ENCODE measurements at places on chromosomes 2 and 18. TPM values are rescaled to one million over a fixed set of nuclear protein-coding genes. Genes with fewer than 3 reads are reported as not detected.

The PRSS56 gene
- not detected for total RNA-seq

The BOK gene
- 23.3 TPM for total RNA-seq

The FHOD3 gene
- total RNA-seq = 4.9 TPM

The TXNDC2 gene
- total RNA-seq = 0.64 TPM

The PPP3R1 gene
- 29.9 TPM for total RNA-seq

The PARD6G gene
- total RNA-seq = 5.9 TPM

The UGT1A5 gene
- not detected for total RNA-seq

The GNAL gene
- 1.8 TPM for total RNA-seq

The RBKS gene
- total RNA-seq = 1.4 TPM

The SLC23A3 gene
- 1.4 TPM for total RNA-seq

The CERKL gene
- not detected for total RNA-seq

The CPO gene
- not detected for total RNA-seq

The KRTCAP3 gene
- total RNA-seq = not detected

The UGT1A8 gene
- total RNA-seq = not detected

The C2orf78 gene
- not detected for total RNA-seq

The DOK6 gene
- total RNA-seq = 0.65 TPM

The PFN4 gene
- total RNA-seq = 0.39 TPM

The DAW1 gene
- total RNA-seq = 0.32 TPM

The DNPEP gene
- total RNA-seq = 48.9 TPM

The SRBD1 gene
- total RNA-seq = 9.1 TPM

The SKA1 gene
- 3.7 TPM for total RNA-seq

The ABCG8 gene
- total RNA-seq = not detected

The HDAC4 gene
- total RNA-seq = 14.1 TPM

The DHX57 gene
- total RNA-seq = 10.8 TPM

The RAB11FIP5 gene
- total RNA-seq = 29.0 TPM

The PLEKHH2 gene
- total RNA-seq = 5.2 TPM

The NAT8 gene
- not detected for total RNA-seq

The VAMP5 gene
- total RNA-seq = 63.6 TPM

The ARHGAP25 gene
- total RNA-seq = 1.4 TPM

The CENPA gene
- 7.7 TPM for total RNA-seq

The RBM45 gene
- total RNA-seq = 11.0 TPM

The CCDC141 gene
- not detected for total RNA-seq

The APCDD1 gene
- total RNA-seq = 20.5 TPM

The YWHAQ gene
- 358 TPM for total RNA-seq

The ZCCHC2 gene
- total RNA-seq = 5.7 TPM

The PSMD1 gene
- 86.0 TPM for total RNA-seq

The KLHL30 gene
- total RNA-seq = not detected

The FTCDNL1 gene
- total RNA-seq = not detected

The ARHGAP15 gene
- total RNA-seq = 1.4 TPM

The ACTG2 gene
- total RNA-seq = 3.5 TPM

The ACOXL gene
- not detected for total RNA-seq

The SCYGR2 gene
- not detected for total RNA-seq

The COLEC12 gene
- 4.0 TPM for total RNA-seq

The ATP6V1C2 gene
- total RNA-seq = not detected

The CTAGE1 gene
- total RNA-seq = not detected

The RAB6C gene
- total RNA-seq = not detected

The FAM228A gene
- total RNA-seq = 0.08 TPM

The COBLL1 gene
- 4.3 TPM for total RNA-seq

The FEV gene
- not detected for total RNA-seq

The UXS1 gene
- total RNA-seq = 61.7 TPM

The CDH2 gene
- 21.9 TPM for total RNA-seq

The EGR4 gene
- not detected for total RNA-seq

The NRP2 gene
- total RNA-seq = 35.7 TPM

The KCNJ3 gene
- total RNA-seq = not detected

The PRR30 gene
- not detected for total RNA-seq

The ASXL2 gene
- 10.7 TPM for total RNA-seq

The DUSP28 gene
- 4.0 TPM for total RNA-seq

Data from epithelial cell of alveolus of lung (primary cell).